NCI-H460 (cell line): ENCODE measurements at places on chromosomes 16 and 17.

- DNase-seq = no peak
These were observed 12.5 kb downstream of the TOM1L2 start for GRCh38 chr17:17959520-17960361.

DNA sequence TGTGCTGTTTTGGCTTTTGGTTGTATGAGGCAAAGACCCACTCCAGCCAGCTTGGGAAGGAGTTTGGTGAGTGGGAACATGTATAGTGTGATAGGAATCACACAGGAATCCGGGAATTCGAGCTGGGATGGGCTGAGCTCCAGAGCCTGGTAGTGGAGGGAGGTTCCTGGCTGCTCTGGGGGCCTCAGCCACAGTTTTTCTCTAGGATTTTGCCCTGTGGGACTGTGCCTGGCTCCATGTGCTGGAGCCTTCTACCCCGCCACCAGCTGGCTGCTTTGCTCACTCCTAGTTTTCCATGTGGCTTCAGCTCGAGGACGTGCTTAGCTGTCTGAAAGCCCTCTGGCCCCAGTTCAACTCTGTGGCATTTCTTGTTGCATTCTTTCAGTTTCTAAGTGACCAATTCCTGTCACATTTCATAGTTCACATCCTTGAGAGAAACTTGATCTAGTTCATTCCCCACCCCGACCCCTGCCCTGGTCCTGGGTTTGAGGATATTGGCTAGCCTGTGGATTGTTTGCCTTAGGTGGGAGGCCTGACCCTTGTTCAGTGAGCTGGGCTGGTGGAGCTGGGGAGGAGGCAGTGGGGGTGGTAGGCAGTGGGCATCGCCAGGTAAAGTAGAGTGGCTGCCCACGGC, 5.0 kb downstream of the SEC14L1 start:
- no peak for DNase-seq

DNA sequence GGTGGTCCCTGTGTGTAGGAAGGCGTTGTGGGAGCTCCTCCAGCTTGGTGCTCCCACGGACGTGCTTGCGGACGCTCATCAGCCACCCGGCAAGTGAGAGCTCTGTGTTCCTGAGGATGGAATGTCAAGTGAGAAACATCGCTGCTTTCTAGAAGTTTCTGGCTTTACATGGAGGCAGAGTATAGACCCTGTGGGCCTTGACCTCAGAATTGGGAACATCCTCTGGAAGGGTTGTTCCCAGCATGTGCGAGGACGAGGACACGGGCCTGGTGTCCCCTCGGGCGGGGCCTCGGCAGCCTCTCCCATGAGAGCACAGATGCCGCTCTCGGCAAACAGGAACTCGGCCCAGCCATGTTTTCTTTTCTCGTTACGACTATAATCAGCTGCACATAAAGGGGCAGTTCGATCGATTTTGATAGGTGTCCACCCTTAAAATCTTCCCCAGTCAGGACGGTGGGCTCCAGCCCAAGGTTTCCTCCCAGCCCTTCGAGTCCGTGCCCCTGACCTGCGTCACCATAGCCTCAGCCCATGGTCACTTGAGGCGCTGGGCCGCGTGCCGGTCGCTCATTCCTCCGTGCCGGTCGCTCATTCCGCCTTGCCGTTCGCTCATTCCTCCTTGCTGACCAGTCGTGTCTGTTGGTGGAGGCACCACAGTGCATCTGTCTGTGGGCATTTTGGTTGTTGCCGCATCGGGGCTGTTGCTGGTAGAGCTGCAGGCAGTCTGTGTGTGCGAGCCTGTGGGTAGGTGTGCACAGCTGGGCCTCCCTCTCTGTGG, 91.3 kb upstream of the ZNF750 start:
- no peak for DNase-seq

DNA sequence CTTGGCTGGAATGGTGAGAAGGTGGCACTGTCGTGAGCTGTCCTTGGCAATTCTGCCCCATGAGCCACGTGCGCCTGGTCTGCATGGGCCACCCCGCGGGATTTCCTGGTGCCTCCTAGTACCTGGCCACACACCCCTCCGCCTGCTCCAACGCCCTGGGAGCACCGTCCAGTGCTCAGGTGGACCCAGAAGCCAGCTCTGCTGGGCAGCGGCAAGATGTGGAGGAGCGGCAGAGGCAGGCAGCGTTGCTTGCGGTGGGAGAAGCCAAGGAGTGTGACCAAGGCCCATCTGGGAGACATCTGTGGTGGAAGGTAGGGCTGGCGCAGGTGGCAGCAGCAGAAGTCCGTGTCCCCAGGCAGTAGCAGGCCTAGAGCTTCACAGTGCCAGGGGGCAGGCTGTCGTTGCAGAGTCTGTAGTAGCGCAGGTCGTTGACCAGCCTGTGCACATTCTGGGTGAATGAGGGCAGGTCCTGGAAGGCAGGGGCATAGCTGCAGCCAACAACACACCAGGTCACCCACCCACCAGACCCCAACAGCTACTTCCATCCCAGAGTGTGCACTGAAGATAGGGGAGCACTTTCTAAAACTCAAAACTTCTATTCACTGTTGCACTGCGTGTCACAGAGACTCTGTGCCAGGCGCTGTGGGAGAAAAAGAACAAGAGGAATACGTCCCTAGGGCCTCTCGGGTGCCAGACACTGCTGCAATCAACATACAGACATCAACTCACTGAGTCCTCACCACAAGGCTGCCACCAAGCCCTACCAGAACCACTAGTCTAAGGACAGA, 34.9 kb upstream of the GSG1L start:
- no peak for DNase-seq

- DNase-seq = no peak
These were observed 8.8 kb downstream of the TMEM186 start for GRCh38 chr16:8788578-8789172.

DNA sequence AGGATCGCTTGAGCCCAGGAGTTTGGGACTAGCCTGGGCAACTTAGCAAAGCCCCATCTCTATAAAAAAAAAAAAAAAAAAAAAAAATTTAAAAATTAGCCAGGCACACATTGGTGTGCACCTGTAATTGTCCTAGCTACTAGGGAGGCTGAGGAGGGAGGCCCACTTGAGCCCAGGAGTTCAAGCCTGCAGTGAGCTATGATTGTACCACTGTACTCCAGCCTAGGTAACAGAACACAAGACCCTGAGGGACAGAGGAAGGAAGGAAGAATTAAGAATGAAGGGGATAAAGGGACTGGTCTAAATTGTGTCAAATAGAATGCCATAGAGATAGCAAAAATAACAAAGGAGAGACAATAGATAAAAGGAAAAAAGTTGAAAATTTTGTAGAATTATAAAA, 102.8 kb downstream of the TRIM37 start:
- no peak for DNase-seq

- DNase-seq = no peak
These were observed 218.4 kb downstream of the HAPSTR1 start for GRCh38 chr16:9309844-9310243.

DNA sequence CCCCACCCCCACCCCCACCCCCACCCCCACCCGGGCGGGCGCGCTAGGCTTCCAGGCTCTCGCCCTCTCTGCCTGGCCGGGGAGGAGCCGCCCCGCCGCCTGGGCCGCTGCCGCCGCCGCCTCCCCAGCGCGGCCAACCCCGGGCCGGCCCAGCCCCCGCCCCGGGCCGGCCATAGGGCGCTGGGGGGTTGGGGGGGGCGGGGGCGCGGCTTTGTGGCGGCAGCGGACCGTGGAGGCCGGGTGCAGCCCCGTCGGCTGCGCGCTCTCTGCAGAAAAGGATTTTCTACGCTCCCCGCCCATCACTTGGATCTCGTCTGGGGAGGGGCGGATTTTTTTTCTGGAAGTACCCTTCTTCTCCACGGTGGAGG, 230.9 kb downstream of the MRTFB start:
- DNase-seq = peak; percentile 65

GRCh38 chr16:2955779-2956578, 8.1 kb upstream of the KREMEN2 start:
- DNase-seq = no peak

- DNase-seq = no peak
These were observed 15.7 kb upstream of the BAHCC1 start for GRCh38 chr17:81379523-81379942.

GRCh38 chr16:72961115-72961832, 86.7 kb downstream of the ZFHX3 start:
- DNase-seq = no peak

DNA sequence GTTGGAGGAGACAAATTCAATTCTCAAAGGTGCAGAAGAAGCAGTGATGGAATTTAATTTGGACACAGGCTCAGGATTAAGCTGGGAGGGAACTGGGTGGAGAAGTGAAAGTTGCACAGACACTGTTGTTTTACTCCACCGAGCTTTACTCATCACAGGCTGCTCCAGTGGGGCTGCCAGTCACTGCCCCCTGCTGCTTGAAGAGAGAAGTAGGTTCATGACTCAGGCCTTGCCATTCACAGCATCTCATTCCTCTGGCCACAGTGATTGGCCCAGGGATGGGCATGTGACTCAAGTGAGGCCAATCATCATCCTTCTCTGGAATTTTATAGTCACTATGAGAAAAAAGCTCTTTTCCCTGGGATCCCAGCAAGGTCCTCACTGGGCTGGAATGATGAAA, 11.8 kb downstream of the GNAO1 start:
- DNase-seq = peak; percentile 36

- no peak for DNase-seq
These were observed 86.0 kb downstream of the IRF8 start for GRCh38 chr16:85984947-85985451.

DNA sequence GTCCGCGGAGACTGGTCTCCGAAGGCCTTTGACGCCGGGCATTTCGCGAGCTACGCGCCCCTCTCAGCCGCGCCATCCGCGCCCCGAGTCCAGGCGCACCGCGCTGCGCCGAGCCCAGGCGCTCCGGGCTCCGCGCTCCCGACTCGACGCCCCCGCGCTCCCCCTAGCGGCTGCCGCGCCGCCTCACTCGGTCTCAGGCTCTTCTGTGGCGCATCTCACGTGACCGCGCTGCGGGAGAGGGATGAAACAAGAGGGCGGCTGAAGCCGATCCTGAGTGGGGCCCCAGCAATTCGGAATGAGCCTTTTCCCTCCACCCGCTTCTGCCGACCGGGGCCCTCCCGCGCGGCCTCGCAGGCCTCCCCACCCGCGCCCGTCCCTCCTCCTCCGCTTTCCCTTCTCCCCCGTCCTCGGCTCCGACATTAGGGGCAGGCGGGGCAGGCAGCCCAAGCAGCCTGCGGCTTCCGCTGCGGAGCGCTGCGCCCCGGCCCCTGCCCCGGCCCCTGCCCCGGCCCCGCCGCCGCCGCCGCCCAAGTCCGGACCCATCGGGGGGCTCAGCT, 42.5 kb upstream of the AMZ2 start:
- peak; percentile 85 for DNase-seq

DNA sequence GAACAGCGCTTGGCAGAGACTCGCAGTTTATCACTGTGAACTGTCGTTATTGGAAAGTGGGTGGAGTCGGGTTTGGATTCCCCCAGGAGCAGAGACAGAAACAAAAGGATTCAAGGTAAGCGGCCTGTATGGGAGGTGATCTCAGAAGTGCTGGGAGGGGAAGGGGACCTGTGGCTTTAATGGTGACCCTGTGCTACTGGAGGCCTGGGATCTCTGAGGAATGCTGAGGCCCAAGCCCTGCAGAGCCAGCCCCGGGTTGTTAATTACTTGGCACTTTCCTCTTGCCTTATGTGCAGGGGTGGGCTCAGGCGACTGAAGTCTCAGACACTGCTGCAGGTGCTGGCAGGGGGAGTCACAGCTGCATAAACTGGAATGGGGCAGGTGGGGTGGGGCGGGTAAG, 27.4 kb downstream of the IRF8 start:
- DNase-seq = no peak

DNA sequence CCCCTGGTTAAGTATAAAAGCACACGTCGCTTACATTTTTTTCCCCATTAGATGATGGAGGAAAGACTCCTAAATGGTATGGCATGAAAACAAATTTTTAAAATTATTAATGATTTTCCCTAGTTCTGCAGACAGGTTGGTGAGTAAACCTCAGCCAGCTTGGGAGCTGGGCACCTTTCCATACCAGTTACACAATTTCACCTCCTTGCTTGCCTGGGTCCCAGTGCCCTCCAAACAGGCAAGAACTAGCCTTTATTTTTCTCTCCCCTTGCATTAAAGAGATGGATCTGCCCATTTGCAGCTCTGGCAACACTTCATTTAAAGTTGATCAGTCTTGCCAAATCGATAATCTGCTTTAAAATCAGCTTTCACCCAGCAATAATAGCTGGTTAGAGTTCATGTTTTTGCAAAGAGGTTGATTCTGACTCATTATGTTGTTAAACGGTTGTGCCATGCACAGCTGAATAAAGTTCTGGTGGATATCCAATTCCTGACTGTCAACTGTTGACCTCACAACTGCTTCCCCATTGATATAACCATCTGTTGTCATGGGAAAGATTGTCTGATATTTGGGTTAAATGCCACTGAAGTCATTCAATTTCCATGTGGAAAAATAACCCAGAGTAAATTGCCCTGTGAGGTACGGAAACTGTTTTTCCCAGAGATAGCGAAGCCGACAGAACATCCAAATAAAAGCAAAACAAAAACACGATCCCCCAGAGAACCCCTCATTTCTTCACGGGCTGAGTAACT, 1.3 kb downstream of the C17orf58 start:
- DNase-seq = no peak

GRCh38 chr17:60554377-60554788, 28.3 kb upstream of the APPBP2 start:
- no peak for DNase-seq

GRCh38 chr17:57464191-57464864, 208.0 kb downstream of the MSI2 start:
- DNase-seq = no peak

DNA sequence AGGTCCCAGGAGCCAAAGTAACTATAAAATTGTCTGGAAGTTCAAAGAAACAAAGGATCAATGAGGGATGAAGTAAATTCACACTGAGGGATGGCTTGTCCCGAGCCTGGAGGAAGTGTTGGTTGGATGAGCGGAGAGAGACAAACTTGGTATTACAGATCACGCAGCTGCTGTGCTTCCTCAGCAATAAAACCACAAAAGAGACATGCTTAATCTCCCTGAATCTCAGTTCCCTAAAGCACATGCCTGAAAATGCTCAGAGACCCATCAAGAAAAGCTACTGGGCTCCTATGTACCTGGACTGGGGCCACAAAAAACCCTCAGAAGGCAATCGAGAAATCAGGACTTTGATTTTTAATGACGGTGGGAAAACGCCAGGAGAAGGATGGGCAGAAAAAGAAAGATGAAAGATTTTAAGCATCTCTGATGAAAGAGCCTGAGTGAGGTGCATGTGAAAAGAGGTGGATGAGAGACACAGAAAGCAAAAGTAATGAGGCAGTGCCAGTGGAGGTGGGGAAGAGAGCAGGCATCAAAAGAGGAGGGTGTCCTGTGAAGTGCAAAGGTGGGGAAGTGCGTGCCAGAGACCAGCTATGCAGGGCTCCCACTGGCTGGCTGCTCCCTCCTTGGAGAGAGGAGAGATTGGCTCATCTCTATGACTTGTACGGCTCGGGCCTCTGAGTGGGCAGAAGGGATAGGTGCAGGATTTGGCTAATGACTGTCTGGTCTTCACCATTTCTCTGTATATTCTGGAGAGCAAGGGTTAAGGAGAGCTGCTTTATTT, 143.7 kb downstream of the ABCC12 start:
- DNase-seq = no peak

GRCh38 chr17:35087731-35088355, 24.3 kb upstream of the RFFL start:
- DNase-seq = no peak

- DNase-seq = no peak
These were observed 172.5 kb downstream of the AHSP start for GRCh38 chr16:31700200-31700529.

- no peak for DNase-seq
These were observed 22.0 kb downstream of the MYO1D start for GRCh38 chr17:32854832-32855389.
